Activated CD8-positive, alpha-beta memory T cell treated with anti-CD3 and anti-CD28 coated beads for 4 hours (primary cell): ENCODE measurements at places on chromosomes 11 and 22.

DNA sequence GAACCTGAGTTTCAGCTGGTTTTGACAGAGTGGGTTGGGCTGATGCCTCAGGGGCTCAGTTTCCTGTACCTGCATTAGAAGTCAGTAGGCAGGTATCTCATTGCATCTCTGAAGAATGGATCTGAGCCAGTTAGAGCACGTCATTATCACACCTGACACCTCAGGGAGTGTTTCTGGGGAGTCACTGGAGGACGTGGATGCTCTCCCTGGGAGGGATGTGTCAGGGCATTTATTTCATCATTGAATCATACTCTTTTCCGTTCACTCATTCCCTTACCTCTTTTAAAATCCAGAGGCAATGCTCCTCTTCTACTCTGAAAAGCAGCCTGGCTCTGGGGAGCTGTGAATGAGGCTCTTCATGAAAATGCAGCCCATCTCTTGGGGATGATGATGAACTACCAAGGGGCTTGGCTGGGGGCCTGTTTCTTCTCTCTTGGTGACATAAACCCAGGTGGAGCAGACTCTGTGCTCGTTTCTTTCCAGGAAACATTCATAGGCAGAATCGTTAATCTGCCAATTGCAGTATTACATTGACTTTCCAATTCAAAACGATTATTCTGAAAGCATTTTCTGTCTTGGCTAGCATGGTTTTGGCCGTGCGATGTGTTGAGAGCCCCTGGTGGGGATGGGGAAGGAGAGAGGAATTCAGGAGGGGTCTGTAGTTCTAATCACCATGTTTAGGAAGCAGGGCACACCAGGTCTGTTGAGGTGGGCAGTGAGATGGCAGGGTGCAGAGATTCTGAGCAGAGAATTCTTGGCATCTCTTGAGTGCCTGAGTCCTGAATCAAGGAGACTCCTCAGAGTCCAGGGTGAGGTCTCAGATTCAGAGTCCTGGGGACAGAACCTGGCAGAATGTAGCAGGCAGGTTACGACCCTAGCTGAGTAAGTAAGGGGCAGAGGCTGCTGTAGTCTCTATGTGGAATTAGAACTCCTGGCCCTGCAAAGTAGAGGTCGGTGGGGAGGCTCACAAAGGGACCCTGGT is 12.6 kb downstream of the PARVA start:
- DNase-seq = no peak

GRCh38 chr22:40997520-40997919 is 46.3 kb downstream of the RBX1 start:
- no peak for DNase-seq

GRCh38 chr11:121152764-121153163 is 51.7 kb downstream of the TECTA start:
- DNase-seq = no peak

GRCh38 chr11:85088286-85088685 is 538.9 kb downstream of the DLG2 start:
- DNase-seq = no peak

- no peak for DNase-seq
Measured at GRCh38 chr22:37334461-37334858, 52.2 kb downstream of the CYTH4 start.

GRCh38 chr11:104792861-104793260 is 105.4 kb downstream of the CASP12 start:
- no peak for DNase-seq

GRCh38 chr11:78231962-78232501 is 43.3 kb downstream of the USP35 start:
- no peak for DNase-seq

- no peak for DNase-seq
Measured at GRCh38 chr11:96197801-96198701, 144.9 kb downstream of the MAML2 start.

DNA sequence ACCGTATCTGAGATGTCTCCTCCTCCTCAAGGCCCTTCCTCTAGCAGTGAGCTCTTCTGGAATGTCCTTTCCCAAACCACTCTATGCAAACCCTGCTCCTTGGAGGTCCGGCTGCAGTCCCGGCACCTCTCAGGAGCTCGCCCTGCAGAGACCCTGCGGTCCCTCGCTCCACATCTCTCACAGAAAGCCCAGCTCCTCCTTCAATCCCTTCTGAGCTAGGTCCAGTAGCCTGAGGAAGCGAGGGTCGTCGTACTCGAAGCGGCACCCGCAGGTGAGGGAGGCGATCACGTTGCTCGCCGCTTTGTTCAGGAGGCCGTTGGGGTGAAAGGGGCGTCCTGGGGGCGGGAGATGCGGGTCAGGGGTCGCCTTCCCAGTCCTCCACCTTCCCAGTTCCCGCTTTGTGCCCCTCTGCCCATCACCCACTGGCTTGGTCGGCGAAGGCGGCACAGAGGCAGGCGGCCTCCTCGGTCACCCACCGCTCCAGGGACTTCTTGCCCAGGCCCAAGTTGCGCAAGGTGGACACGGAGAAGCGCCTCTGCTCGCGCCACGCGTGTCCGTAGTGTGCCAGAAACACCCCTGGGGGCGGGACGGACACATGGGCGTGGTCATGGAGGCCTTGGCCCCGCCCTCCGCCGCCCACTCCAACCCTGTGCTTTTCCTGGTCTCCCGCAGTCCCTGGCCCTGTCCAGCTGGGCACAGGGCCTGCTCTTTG is 21.5 kb upstream of the CYP2D6 start:
- DNase-seq = no peak

DNA sequence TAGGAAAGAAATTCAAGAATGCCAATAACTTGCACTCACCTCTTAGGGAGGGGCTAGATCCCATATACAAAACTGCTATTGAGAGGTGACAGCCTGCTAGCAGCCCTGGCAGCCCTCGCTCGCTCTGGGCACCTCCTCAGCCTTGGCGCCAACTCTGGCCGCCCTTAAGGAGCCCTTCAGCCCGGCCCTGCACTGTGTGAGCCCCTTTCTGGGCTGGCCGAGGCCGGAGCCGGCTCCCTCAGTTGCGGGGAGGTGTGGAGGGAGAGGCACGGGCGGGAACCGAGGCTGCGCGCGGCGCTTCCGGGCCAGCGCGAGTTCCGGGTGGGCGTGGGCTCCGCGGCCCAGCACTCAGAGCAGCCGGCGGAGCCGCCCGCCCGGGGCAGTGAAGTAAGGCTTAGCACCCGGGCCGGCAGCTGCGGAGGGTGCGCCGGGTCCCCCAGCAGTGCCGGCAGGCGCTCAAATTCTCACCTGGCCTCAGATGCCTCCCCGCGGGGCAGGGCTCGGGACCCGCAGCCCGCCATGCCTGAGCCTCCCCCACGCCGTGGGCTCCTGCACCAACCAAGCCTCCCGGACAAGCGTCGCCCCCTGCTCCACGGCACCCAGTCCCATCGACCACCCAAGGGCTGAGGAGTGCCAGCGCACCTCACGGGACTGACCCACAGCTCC is 329.9 kb downstream of the FAM181B start:
- no peak for DNase-seq

- DNase-seq = no peak
Measured at GRCh38 chr11:62708793-62709192, 1.3 kb downstream of the GNG3 start.
